ENCODE measurements at places on chromosomes 5 and 9.

DNA sequence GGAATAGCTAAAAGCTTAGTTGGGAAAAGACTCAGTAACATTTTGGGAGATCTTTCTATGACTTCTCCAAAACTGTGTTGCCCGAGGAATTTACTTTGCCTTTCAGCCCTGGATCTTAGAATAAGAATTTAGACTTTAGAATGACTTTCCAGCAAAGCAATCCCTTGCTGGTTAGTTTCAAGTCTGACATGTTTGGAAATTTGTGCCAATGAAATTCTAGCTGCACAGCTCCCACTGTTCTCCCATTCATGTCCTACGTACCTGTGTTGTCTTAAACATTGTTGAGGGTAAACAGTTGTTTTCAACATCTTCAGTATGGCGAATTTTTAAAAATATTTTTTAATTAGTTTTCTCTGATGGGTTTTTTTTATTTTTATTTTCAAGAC is 111.4 kb downstream of the CCDC192 start:
- DNase-seq, result no peak

GRCh38 chr5:32144378-32145207 is 29.5 kb downstream of the GOLPH3 start:
- no peak for DNase-seq

- peak; percentile 78 for DNase-seq
These were observed 5.9 kb upstream of the NREP start for GRCh38 chr5:111762895-111763294.

DNA sequence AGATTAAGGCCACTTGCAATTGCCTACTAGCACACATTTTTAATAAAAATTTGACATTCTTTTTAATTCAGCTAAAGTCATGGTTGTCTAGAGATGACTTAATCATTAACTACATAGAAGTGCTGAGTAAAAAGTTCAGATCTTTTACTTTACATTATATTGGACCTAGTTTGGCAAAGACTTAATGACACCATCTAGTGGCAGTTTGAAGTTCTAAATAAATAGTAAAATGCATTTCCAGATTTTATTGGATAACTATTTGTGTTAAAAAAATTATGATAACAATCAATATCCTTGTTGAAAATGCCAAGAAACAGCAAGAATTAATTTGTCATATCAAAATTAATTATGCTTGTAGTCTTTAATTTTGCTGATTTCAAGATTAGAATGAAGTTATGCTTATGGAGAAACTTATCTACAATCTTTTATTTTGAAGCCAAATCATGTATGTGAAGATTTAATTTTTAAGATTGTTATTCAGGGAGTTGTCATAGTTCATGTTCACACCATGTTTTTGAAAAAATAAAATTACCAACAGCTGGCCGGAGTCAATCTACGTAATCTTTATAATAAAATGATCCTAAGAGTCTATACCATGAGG is 69.6 kb upstream of the PJA2 start:
- DNase-seq, result peak; percentile 67

GRCh38 chr9:76032797-76033373 is 142.4 kb downstream of the PCSK5 start:
- no peak for DNase-seq

DNA sequence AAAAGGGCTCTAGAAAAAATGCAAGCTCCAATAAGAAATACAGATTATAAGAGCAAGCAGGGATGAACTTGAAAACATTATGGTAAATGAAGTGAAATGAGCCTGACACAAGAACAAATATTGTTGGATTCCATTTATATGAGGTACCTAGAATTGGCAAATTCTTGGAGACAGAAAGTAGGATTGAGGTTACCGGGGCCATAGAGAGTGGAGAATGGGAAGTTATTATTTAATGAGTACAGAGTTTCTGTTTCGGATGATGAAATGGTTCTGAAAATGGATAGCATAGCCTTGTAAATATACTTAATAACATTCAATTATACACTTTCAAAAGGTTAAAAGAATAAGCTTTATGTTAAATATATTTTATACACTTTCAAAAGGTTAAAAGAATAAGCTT is 75.6 kb upstream of the SLC12A2 start:
- DNase-seq, result no peak

GRCh38 chr5:137737349-137738131 is 1.7 kb upstream of the KLHL3 start:
- no peak for DNase-seq
